ENCODE measurements at places on chromosomes 7 and 10.

DNA sequence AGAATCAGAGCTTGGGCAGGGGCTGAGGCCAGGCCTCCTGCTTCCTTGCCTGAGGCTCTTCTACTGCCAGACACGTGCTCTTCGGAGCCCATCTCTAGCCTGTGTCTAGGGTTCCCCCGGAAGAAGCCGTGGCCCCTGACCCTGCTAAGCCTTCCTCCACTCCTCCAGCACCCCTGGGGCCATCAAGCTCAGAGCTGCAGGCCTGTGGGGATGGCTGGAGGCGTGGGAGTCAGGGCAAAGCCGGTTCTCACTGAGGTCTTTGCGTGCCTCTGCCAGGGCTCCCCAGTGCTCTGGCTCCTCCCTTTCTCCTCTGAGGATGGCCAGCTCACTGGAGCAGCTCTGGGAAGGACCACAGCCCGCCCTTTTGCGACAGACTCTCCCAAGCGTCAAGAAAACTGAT, 34.4 kb downstream of the GHRHR start:
- DNase-seq: no peak

- no peak for DNase-seq
Measured at GRCh38 chr10:112487964-112488363, 40.9 kb downstream of the VTI1A start.

DNA sequence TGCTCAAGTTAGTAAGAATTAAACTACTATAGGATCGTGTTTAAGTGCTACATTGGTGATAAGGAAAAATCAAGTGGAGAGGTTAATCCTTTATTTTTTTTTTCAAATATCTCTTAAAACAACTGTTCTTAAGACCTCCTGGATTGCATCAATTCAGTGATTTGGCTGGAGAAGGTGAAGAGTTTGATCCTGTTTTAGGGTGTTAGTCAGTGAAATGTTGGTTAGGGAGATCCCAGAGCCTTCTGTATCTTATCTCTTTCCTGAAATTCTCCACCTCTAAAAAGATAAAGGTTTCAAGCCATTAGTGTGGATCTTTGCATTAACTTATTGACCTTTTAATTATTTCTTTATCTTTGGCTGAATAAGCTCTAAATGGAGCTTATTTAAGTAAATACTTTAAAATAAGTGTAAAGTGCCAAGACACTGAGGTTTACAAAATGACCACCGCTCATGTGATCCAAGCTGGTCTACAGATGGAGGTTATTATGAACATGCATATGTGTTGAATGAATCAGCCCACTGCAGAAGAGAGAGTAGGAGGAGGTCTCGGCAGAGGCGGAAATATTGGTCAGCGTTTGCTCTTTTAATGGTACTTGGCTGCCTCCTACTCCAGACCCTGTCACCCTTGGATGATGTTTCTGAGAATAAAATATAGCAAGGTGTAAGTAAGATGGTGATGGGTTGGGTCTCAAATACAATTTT, 51.8 kb upstream of the BMPER start:
- DNase-seq: no peak

GRCh38 chr7:107035446-107035845, 9.1 kb upstream of the PRKAR2B start:
- DNase-seq: no peak

DNA sequence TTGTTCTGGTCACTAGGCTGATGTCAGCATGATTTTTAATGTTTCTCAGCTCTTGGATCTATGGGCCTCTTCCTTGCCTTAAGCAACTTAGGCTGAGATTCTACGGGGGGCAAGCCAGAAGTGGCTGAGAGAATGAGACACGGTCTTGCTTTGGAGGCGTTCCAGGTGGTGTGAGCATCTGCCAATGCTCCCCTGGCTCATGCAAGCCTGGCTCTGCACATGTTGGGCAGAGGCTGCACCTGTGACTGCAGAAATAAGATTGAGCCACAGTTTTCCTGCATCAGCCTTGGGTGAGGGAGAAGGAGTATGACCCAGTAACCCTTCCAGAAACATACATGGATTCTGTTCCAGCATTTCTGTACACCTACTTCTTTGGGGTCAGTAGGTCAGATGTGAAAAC, 41.9 kb downstream of the C10orf120 start:
- no peak for DNase-seq

- DNase-seq: no peak
Measured at GRCh38 chr7:11026452-11027359, 53.0 kb downstream of the PHF14 start.

- no peak for DNase-seq
Measured at GRCh38 chr10:132298038-132298881, 9.5 kb downstream of the STK32C start.

DNA sequence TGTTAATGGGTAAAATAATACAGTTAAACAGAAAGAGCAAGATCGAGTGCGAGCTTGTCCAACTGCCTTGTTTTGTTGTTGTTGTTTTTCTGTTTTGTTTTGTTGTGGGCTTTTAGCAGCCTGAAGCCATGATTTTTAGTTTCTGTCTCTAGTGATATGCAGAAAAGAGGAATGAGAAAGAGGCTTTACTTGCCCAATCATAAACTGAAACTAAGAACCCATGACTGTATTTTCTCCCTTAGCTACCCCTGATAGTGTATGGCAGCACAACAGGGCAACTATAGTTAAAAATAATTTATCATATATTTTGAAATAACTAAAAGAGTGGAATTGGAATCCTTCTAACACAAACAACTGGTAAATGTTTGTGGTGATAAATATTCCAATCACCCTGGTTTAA, 493.9 kb downstream of the GLRX3 start:
- no peak for DNase-seq

DNA sequence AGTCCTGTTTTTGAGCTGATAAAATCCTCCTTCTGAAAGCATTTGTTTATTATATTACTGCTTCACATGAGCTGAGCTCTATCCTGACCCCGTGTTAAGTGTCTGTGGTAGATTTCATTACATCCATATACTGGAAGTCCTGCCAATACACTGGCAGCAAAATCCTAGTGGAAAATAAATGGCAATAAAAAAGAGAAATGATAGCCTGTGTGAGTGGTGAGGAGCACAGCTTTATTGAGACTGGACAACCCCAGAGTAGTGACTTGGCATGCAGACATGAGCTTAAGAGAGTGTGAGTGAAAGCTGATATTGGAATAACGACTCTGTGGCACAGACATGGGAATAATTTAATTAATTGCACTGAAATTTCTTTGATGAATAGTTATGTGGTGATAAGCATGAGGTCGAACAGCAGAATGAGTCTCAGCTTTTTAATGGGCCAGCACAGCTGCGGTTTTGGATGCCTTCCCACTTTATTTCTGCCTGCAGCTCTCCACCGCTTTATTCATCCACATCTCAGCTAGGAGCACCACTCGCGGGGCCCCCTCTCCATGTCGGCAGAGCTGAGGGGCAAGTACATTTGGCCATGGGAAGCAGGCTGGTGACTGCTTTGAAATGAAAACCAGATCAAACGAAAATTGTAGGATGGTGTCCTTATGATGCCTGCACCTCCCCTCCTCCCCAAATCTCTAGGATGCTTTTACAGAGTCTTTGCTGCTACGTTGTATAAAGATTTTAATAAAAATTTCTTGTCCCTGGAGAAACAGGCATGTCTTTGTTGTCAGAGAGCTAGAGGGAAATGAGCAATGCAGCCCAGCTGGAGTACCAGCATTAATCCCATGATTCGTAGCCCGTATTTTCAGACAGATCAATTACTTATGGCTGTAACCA, 494.3 kb downstream of the AUTS2 start:
- no peak for DNase-seq

DNA sequence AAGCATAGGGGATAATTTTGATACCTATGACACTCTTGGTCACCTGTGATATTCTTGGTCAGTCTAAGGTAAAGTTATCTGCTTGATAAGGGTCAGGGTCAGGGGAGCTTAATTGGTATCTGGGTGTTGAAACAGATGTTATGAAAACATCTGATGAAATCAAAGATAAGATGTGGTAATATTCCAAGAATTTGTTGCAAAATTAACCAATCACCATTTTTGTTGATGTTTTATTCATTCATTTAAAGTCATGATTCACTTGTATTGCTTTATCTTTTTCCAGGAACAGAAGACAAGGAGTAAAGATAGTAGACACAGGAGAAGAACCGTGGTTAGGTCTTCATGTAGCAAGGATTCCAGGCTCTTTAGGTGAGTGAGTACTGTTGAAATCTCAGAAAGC, 103.1 kb downstream of the SEMA3C start:
- no peak for DNase-seq

DNA sequence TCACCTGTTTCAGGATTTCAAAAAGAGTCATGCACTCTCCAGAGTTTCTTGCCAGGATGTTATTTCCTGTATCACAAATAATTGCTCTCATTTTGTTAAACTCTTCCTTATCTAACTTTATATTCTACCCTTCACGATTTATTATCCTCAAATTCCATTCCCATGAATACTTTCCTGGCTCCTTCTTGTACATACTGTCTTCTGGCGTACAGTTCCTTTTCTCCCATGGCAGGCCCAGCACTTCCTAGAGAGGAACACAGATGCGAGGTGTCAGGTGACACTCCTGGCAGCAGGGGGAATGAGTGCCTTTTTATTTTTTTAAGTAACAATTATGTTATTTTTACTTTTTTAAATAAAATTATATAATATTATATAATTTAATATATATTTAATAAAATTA, 411.9 kb downstream of the TFEC start:
- DNase-seq: no peak

DNA sequence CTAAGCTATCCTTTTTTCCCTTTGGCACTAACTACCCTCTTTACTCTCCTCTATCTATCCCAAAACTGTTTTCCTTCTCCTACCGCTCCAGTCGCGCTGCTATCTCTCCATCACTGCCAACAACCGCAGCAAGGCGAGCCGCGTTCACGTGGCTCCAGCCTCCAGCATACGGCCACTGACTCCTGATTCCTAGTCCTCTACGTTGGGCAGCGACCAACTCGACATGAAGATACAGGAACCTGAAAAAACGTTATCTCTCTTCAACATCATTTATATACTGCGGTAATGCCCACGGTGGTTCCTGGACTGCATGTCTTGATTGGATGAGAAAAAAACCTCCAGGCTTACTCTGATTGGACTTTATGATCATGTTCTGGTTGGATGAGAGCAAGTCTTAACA, 129.5 kb downstream of the ZNF716 start:
- DNase-seq: no peak

- DNase-seq: no peak
Measured at GRCh38 chr10:131430716-131431412, 119.3 kb upstream of the TCERG1L start.
